ENCODE measurements at places on chromosomes 12 and 14.

GRCh38 chr12:18165422-18165871, 75.5 kb upstream of the RERGL start:
- DNase-seq, result peak; percentile 52

DNA sequence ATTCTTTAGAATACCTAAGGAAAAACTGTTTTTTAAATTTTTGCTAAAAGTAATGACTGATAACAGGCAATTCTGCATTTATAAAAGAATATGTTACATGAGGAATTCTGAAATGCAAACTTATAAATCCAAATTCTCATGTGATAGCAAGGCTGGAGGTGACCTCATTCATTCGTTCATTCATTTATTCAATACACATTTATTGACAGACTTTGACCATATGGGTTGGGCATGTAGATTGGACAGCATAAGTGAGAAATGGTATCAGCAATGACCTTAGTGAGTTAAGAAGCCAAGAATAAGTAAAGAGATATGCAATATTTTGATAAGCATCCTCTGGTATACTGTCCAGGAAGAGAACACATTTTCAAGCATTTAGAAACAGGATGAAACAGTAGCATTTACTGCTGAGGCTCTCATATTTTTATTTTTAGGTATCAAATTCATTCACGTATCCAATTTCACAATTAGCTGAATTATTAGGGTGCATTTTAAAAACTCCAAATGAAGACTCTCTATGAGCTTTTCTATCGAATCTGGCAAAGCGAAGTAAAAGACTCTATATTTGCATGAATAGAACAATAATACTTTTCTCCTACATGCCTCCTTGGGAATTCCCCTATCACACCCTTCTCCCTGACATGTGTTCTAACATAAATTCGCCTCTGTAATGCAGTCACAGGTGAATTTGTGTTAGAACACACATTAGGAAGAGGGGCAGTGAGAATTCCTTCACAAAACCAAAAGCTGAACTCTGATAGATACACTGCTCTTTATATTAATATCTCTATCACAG, 49.9 kb downstream of the PEBP1 start:
- no peak for DNase-seq

- no peak for DNase-seq
Measured at GRCh38 chr14:99001241-99001640, 270.8 kb downstream of the BCL11B start.

- DNase-seq, result no peak
Measured at GRCh38 chr12:109433618-109434017, 43.5 kb downstream of the KCTD10 start.

- DNase-seq, result no peak
Measured at GRCh38 chr12:7695237-7695560, 376 bp downstream of the GDF3 start.

- DNase-seq, result peak; percentile 12
Measured at GRCh38 chr12:67741270-67741669, 92.7 kb downstream of the DYRK2 start.

GRCh38 chr14:69887740-69888657, 8.8 kb downstream of the SMOC1 start:
- peak; percentile 79 for DNase-seq

DNA sequence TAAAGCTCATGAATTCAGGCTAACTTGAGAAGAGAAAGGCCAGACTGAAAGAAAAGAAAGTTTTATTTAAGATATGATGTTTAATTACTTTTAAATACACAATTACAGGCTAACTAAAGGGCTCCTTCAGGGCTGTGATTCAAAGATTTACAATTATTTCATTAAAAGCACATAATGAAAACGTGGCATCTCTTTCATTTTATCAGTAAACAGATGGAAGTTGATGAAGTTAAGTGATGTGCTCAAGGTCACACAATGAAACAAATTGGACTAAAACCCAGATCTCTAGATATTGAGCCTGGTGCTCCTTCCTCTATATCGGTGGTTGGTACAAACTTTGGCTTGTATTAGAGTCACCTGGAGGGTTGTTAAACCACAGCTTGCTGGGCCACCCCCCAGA, 13.5 kb upstream of the NFKBIA start:
- DNase-seq, result no peak

DNA sequence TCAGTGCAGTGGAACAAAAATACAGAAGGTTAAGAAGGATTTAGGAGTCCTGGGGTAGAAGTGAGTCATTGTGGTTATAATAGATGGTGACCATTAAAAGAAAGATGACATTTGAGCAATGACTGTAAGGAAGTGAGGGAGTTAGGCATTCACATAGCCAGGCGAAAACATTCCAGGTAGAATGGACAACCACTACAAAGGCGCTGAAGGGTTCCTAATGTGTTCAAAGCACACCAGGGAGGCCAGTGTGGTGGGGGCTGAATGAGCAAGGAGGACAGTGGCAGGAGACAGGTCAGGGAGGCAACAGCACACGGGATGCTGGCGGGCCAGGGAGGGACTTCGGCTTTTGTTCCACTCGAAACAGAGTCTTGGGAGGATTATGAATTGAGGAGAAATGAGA, 129.9 kb downstream of the NPAS3 start:
- peak; percentile 20 for DNase-seq

DNA sequence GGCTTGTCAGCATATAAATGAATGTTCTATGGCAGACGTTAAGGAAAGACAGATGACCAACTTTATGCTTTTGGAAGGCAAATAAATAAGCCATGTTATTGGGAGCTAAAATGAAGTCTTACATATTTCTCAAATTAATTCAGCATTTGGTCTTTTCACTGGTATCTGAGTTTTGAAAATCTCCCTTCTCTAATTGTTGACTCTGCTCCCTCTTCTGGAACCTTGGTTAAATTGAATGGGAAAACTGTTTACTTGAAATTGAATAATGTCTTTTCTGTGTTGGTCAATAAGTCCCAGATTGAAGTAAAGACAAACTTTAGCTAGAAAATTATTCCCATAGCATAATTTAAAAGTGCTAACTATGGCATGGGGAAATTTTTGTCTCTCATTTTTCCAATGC, 38.7 kb downstream of the LGR5 start:
- DNase-seq, result no peak

DNA sequence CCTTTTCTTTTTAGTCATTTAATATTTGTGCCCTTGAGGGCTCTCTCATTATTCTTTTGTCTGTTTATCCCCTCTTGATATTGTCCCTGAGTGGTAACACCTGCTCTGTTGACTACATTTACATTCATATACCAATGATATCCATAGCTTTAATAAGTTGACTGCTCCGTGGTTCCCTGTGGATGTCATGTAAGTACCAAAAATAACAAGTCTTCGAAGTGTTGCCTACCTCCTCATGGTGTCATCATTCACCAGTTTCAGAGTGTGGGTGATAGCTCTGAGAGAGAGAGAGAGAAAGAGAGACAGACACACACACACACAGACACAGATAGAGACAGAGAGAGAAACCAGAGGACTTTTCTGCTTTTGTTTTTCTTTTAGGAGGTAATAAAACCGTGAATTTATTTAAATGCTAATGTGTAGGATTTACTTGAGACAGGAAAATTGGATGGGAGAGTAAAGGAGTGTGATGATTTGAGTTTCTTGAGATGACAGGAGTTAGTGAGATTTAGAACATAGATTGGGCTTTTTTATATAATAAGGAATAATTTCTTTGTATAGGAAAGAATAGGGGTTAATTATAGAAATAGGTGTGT, 52.2 kb downstream of the PAPOLA start:
- no peak for DNase-seq

DNA sequence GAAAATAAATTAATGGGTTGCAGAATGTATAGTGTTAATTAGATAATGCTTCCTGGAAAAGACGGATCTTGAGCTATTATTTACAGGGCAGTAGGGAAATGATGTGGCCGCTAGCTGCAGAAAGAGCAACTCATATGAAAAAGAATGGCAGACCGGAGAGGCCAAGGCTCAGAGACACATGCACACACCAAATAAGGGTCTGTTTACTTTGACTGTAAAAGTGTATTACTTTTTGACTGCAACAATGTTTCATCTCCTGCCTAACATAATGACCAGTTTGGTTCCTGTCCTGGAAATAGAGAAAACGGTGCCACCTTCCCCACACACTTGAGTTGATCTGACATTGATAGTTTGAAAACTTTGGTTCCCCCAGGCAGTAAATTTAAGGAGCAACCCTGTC, 290.9 kb downstream of the CACNA1C start:
- DNase-seq, result no peak

GRCh38 chr14:60760209-60760608, 25.6 kb downstream of the MNAT1 start:
- peak; percentile 11 for DNase-seq

DNA sequence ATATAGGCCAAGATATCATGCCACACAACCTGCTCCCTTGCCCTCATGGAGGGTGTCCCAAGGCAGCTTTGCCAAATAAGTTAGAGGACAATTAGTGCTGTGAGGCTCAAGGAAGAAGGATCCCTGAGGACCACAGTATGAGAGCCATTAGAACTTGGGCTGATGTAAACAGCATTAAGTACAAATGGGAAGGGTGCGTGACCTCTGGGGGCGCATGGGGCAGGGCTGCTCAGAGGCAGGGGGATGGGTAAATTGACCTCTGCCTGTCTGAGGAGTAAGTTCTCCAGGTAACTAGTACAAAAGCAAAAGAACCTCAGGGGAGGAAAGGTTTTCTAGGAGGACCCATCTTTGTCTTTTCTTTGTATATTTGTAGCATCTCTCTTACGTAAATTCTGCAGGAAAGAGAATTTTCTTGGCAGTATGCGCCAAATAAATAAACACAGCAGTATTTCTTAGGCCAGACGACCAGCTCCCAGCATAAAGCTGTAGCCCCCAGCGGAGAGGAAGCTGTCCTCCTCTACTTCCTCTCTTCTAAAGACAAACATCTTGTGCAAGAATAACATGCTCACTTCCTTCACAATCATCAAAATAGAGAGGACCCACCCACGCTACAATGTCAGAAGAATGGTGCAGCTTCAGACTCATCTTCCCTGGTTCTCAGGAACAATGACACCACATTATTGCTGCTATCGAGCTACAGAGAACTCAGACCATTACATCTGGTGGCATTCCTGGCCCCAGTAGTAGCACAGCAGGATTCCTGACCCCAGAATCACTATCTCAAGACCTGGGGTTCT, 16.4 kb upstream of the VWF start:
- peak; percentile 85 for DNase-seq

DNA sequence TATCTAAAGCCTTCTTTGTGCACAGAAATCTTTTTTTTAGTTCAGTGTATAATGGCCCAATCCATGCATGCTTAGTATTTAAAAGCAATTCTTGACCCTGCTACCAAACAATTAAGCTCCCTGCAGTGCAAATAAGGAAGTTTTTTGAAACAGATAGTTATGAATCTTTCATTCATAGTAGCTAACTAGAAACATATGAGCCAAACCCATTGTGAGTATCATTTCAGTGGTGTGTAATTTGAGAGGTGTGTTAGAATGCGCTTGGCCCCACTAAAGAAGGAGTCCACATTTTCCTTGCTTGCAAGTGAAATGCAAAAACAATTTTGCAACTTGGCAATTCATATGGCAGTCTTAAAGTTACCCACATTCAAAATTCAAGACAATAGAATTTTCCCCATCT, 14.4 kb downstream of the EPS8 start:
- DNase-seq, result peak; percentile 71

DNA sequence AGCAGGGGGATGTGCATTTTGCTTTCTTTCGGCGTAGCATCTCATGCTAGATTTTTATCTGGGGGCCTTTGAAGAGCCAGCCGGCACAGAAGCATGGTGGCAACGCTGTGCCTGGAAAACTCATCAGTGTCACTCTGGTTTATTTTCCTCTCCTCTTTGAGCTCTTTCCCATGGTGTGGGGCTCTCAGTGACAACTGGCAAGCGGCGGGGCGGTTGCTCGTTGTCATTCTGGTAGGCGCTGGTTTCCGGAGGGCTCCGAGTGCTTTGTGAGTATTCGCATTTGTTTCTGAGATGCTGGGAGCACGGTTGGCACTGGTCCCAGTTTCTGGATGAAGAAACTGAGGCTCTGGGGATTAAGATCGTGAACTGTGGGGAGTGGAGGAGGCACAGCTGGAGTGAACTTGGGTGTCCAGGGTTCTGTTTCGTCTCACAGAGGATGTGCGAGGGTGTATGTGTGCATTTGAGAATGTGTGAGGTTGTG, 23.3 kb downstream of the TPCN1 start:
- no peak for DNase-seq

DNA sequence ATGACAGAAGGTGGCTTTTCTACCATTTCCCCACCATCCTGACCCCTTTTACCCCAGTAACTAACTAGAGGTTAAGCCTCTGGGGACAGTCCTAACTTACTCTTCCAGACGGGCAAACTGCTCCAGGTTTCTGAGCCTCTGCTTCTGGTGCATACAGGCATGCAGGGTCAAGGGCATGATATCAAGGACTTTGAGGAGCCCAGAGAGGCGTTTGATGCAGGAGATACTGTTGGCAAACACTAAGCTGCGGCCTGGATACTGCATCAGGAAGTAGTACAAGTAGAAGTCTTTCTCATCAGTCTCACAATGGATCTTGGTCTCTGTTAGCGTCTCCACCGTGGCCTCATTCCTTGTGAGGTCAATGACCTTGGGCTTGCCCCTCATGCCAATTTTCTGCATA, 21.0 kb downstream of the DDX24 start:
- no peak for DNase-seq

DNA sequence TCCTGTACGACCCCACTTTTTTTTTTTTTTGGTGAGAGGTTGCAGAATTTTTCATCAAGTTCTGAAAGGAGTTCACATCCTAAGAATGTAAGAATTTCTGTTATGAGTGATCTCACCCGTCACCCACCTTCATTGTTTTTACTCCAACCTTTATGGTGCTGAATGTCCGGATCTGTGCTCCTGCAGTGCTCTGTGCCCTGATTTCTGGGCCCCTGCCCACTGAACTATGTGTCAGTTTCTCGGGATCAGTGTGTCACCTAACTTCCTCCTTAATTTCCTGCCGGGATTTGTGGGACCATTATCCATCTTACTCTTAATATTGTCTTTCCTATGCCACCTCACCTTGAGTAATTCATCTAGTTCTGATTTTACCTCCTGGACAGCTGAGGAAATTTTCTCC, 11.6 kb downstream of the RASSF8 start:
- no peak for DNase-seq

- DNase-seq, result no peak
Measured at GRCh38 chr12:94430304-94430703, 29.4 kb downstream of the CEP83 start.

DNA sequence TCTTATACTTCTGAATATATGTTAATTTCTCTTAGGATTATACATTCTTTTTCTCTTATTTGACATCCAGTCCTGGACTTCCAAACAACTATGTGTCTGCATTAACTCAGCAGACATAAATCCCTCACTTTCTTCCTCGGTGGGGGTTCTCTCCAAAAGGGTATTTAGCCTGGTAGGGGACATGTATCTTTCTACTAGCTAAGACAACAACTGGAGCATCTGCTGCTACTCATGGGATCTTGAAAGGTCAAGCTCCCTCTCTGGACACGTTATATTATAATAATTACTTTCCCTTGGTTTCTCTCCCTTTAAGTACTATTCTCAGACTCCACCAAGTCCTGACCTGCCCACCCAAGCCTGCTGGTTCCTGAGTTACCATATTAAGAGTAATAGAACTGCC, 983.7 kb upstream of the FLRT2 start:
- DNase-seq, result no peak
